ENCODE measurements at places on chromosomes 3 and 15.
A peak's percentile ranks its signal among the peaks of the same experiment; 100 is the strongest.

- peak; percentile 19 for DNase-seq
Measured at GRCh38 chr15:34753236-34753894, 1.4 kb downstream of the GJD2 start.

DNA sequence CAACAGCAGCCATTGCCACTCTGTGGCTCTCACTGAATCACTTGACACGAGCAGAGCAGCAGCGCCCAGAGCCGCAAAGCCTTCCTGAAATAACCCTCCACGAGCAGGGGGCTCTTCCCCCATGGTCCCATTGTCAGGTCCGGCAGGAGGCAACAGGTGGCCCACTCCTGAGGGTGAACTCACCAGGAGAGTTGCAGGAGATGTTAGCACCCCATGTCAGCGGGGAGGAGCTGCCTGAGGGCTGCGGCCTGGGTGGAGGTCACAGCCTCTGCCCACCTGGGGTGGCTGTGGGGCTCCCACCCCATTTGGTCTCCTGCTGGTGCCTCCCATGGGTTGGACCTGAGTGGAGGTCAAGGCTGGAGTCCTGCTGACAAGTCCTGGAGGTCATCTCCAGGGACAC lies 12.3 kb upstream of the C3orf22 start:
- no peak for DNase-seq

GRCh38 chr3:190118438-190118837 lies 2.3 kb downstream of the P3H2 start:
- no peak for DNase-seq

GRCh38 chr3:27360113-27361078 lies 8.8 kb downstream of the NEK10 start:
- no peak for DNase-seq

DNA sequence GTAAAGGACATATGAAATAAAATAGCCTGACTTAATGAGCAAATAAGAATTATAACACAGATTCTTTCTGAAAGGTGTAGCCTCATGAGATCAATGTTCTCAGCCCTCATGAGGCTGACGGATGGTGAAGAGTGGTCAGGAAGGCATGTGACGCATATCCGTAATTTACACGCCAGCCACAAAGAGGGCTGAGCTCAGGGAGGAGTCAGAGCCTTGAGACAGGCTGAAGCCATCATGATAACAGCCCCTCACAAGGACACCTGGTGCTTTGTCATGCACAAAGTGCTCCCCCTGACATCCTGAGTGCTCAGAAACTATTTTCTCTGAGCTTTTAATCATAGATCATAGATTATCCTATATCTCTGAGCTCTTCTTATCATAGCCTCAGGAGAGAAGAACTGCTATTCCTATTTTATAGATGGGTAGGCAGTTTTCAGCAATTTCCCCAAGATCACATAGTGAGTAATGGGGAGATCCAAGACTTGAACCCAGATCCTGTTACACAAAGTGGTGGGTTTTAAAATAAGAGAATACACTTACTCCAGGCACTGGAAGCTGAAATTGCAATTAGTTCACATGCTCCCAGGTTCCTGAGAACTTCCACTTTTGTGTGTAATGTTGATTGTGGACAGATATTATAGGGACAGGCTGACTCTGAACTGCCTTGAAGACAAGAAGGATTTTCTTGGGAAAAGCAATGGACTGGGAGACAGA lies 267.1 kb downstream of the RPLP1 start:
- DNase-seq, result no peak

DNA sequence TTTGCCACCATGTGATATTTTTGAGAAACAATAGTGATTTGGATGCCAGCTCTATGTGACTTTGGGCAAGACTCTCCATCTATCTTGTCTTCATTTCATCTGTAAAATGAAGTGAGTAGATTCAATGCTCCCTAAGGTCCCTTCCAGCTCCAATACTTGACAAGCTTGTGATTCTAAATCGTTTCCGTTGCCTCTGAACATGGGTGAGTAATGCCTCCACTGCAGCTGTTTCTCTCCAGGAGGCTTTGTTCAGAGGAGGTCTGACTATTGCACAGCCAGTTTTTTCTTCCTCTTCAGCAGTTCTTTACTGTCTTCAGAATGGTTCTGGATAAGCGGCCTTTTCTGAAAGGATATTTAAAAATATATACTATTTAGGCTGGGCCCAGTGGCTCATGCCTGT lies 14.8 kb upstream of the TMOD3 start:
- no peak for DNase-seq

DNA sequence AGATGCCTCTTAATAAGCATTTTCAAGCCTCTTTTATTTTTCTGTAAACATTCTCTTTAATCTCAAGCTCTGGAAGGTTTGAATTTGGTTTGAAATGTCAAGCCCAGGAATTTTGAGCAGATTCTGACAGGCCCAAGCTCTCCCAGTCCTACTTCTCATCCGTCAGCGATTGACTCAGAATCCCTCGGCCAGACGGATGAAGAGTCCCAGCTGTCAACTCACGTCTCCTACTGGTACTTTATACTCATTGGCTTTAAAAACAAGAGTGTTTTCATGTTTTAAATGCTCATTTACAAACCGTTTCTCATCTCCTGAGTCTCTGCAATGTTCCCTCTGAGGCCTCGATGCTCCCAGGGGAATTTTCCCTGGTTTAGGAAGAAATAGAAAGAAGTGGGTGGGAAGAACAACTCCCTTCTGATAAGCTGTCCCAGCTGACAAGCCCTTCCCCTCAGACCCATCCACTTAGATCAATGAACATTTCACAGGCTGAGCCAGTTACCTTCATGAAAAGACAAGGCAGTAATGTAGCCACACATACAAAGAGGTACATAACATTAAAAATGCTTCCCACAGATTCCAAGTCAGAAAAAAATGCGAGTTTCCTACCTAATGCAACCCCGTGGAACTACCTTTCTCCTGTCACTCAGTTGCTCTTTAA lies 478.2 kb upstream of the DPH6 start:
- DNase-seq, result peak; percentile 36

- no peak for DNase-seq
Measured at GRCh38 chr3:97839944-97840343, 18.1 kb downstream of the CRYBG3 start.

DNA sequence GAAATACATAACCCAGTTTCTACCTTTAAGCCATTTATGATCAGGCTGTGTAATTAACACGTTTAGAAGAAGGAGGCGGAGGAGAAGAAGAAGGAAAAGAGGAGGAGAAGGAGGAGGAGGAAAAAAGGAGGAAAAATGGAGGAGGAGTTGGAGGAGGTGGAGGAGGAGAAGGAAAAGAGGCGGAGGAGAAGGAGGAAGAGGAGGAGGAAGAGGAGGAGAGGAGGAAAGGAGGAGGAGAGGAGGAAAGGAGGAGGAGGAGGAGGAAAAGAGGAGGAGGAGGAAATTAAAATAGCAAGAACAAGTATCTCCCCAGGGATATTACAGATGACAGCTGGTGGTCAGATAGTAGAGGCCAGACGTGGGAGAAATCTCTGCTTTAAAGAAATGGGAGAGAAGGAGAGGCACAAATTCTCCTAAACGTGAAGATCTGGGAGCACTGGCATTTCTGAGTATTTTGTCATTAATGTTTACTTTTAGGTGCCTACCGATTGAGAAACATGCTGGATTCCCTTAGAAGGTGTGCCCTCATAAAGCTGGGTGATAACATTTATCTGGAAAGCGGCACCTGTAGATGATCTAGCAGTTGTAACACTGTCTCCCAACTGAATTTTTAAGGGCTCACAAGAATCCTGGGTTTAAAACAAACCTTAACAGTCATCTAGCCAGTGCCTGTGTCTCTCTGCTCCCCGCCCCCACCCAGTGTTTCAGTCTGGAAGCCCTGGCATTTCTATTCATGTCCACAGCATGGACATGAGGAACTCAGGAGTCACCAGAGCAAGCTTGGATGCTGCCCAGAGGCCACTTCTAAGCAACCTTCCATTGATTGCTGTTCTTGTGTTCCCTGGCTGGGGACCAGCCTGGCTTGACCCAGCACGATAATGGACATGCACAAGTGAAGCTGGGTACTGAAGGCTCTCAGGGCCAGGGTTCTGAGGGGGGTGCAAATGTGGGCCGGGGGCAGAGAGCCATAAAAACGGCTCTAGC lies 75.2 kb downstream of the CHRNA7 start:
- peak; percentile 12 for DNase-seq

DNA sequence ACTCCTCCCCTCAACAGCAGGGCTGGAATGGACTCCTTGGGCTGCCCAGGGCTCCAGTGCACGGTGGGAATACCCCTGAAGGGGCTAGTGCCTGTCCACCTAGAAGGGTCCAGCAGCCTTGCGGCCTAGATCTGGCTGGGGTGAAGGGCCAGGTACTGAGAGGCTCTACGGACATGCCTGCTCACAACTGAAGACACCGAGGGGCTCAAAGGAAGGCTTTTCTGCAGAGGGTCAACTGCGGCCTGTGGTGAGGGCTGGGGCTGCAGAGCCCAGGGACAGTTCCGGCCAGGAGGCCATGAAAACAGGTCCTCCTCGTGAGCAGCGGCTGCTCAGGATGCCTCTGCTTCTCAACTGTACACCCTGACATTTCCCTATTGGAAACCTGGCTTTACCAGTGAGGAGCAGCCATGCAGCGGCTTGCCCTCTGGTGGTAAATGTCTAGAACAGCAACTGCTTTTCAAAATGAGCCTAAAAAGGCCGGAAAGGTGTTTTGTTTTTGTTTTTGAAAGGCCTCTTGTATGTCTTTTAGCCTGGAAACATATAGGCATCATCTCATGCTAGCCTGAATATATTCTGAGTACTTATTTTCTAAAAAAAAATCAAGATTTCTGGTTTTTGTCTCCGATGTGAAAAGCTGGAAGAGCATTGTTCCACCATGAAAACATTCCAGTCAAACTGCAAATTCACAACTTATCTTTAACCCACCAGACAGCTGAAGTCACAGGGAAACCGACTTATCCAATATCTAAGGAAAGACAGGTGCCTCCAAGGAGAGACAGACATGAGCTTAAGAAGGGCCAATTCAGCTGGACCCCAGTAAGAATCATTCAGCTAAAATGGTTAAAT lies 163.4 kb downstream of the KLF13 start:
- DNase-seq, result peak; percentile 26

GRCh38 chr3:100103558-100104441 lies 10.5 kb downstream of the FILIP1L start:
- DNase-seq, result no peak

- DNase-seq, result no peak
Measured at GRCh38 chr3:59288951-59289350, 239.1 kb upstream of the CFAP20DC start.

- DNase-seq, result no peak
Measured at GRCh38 chr15:87949151-87949574, 307.4 kb downstream of the NTRK3 start.
